ENCODE measurements at places on chromosomes 6 and 20.

DNA sequence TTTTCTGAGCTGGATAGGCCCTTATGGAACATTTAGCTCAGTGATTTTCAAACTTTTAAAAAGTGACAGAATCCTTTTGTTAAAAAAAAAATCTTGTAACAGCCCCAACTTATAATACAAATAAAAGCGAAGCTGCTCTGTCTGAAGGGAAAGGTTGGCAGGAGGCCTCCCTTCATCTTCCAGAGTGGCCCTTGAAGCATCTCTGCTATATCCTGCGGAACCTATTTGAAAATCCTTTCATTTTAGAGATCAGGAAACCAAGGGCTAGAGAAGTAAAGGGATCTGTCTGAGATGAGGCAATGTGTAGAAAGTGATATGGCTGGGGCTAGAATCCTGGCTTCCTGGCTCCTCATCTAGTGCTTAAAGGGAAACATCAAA is 107.8 kb downstream of the UBE3D start:
- no peak for DNase-seq

- no peak for DNase-seq
These were observed 1.5 kb downstream of the TTPAL start for GRCh38 chr20:44477151-44477550.

- DNase-seq = peak; percentile 96
These were observed at the start of gene TRIM15 for GRCh38 chr6:30163090-30163917. Gene TRIM15, plus strand, starts transcription at chr6:30163546. Its CDS starts 139 bp downstream, at chr6:30163685.

DNA sequence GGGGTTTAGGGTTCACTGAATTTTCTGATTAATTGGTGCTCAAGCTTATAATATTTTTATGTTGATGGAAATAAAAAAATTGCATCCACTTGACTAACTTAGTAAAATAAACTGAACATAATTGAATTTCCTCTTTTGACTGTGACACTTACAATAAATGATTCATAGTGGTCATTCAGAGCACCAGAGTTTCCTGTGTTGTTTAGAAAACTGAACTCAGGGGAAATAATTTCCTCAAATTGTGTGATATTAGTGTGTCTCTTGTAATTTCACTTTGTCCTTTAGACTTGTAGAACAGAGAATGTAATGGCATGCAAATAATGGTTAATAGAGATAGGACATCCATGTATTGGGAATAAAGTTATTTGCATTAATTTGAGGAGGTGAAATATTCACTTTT is 319.7 kb upstream of the MAN1A1 start:
- DNase-seq = no peak

- DNase-seq = no peak
These were observed 13.7 kb downstream of the ACSS1 start for GRCh38 chr20:25044261-25044560.

Measured in large intestine (tissue), 12 donors.